ENCODE measurements at places on chromosomes 2 and 18.

DNA sequence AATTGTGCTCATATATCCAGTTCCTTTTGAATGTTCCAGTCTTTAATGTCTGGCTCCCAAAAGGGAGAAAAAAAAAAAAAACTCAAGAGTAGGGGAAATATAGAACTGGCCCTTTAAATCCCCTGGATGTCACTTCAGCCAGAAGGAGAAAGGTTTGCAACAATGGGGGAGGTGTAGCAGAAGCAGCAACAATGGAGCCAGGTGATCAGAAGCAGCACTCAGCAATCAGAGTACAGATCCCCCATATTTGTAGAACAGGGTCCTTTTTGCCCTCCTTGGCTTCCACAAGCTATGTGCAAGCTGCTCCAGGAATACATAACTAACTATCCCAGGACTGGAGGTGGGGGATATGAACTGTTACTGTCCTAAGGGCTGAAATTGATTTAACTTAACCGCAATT is 25.8 kb upstream of the ZNF397 start:
- no peak for DNase-seq

GRCh38 chr2:58052978-58053377 is 6.4 kb downstream of the VRK2 start:
- no peak for DNase-seq

GRCh38 chr2:239383036-239383758 is 17.6 kb downstream of the HDAC4 start:
- DNase-seq: no peak

DNA sequence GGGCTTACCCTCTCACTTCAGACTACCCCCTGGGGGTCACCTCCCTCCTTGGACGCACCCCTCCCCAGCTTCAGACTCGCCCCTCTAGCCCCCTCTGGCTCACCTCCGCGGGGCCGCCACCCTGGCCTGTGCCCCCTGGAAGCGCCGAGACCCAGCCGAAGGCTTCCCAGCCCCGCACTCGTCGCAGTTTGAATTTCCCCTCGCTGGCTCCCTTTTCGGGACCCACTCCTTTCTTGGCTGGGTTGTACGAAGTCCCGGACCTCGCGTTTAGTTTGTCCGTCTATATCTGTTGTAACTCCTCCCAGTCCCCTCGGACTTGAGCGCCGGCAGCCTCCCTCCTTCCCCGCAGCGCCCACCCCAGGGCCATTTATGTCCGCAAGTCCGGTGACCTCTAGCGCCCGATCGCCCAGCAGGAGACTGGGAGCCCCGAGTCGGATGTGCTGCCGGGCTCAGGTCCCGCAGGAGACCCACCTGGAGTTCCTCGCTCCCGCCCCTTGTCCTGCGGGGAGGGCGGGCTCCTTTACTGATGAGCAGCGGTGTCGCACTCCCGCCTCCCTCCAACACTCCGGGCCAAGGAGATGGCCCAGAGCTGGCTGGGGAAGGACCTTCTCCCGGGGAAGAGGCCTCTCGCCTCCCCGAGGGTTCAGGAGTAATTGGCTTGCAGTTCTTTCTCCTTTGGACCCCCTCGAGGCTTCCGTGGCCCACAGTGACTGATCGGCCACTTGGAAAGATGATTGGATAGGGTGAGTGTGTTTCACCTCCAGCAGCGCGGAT is 692 bp upstream of the RAX start:
- DNase-seq: no peak
